ENCODE measurements at places on chromosomes 6 and 20.

DNA sequence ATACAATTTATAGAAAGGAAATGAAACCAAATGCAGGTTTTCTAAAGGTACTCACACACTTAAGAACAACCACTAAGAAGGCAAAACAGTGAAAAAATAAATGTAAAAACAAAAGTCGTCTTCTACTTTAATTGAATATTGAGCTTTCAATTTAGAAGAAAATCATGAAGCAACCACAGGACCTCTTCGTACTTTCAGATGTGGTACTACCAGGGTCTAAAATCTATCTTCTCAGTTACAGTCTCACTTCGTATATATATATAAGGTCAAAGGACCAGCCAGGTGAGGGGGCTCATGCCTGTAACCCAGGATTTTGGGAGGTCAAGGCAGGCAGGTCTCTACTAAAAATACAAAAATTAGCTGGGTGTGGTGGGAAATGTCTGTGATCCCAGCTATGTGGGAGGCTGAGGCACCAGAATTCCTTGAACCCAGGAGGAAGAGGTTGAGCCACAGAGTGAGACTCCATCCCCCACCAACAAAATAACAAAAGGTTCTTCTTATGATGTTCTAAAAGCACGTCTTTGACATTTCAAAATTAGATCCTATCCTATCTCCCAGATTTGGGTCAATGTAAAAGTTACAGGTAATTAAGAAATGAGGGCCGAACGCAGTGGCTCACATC is 12.5 kb downstream of the ROMO1 start:
- DNase-seq = no peak

DNA sequence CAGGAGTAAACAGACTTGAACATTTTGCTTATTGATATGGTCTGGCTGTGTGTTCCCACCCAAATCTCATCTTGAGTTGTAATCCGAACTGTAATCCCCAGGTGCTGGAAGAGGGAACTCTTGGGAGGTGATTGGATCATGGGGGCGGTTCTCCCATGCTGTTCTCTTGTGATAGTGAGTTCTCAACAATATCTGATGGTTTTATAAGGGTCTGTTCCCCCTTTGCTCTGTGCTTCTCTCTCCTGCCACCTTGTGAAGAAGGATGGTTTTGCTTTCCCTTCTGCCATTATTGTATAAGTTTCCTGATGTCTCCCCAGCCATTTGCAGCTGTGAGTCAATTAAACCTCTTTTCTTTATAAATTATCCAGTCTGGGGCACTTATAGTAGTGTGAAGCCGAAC is 40.0 kb downstream of the MYLIP start:
- DNase-seq = no peak

DNA sequence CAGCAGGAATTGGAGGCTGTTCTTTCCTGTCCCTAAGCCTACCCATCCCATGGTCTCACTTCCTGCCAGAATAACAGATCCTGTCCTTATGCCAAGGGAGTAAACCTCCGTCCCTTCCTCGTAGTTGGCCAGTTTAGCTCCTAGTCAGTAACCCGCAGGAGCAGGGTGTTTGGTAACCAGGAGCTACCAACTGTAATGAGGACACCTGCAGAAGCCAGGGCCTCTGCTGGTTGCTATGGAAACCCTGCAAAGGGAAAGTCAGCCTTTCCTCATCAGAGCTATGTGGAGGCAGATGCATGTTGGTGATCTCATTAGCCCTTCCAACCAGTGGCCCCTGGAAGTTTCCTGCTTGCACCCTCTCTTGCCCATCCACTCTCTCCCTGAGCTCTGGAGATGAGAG is 368.2 kb upstream of the SULF2 start:
- DNase-seq = no peak

- DNase-seq = no peak
These were observed 165.0 kb upstream of the POU3F2 start for GRCh38 chr6:98669371-98669770.

GRCh38 chr6:126041516-126041915 is 55.2 kb downstream of the TRMT11 start:
- no peak for DNase-seq

DNA sequence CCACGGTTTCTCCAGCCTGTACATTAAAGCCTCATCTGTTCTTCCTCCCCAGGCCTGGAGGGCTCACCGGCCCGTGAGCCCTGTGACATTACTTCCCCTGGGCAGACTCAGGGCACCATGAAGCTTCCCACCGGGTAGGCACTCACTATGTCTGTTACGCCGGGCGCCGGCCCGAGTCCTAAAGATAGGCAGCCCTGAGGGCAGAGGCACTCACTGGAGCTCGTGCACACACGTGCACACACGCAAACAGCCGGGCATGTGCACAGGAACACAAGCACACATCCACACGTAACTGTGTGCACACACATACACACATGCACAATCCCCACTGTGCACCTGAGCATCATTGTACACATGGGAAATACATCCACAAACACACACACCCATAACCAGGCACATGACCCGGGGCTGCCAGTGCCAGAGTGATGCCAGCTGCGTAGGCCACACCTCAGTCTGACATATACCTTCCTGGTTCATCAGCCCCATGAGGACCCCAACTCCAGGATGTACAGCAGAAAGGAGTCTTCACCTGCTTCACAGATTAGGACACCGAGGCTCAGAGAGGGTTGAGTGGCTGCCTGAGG is 83.7 kb downstream of the YTHDF1 start:
- no peak for DNase-seq

- peak; percentile 18 for DNase-seq
These were observed 91.2 kb upstream of the ADTRP start for GRCh38 chr6:11869672-11870340.

All from urothelium cell line (cell line).